ENCODE measurements at places on chromosomes 4 and X.

DNA sequence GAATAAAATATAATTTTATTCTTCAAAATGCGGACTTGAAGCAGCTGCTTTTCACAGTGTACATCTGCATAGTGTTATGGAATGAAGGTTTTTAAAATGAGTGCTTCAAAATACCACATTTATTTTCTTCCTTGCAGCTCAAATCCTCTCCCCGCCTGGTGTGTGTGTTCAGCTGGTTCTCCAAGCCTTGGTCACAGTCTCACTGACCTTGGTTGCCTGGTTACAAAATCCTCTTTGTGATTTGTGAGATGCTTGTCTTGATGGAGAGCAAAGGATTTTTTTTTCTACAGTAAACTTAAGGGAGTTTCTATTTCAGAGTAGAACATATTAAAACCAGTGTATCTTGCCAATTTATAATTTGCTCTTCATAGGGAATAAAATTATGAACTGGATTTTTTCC, 139.2 kb downstream of the PCDH18 start:
- no peak for DNase-seq

DNA sequence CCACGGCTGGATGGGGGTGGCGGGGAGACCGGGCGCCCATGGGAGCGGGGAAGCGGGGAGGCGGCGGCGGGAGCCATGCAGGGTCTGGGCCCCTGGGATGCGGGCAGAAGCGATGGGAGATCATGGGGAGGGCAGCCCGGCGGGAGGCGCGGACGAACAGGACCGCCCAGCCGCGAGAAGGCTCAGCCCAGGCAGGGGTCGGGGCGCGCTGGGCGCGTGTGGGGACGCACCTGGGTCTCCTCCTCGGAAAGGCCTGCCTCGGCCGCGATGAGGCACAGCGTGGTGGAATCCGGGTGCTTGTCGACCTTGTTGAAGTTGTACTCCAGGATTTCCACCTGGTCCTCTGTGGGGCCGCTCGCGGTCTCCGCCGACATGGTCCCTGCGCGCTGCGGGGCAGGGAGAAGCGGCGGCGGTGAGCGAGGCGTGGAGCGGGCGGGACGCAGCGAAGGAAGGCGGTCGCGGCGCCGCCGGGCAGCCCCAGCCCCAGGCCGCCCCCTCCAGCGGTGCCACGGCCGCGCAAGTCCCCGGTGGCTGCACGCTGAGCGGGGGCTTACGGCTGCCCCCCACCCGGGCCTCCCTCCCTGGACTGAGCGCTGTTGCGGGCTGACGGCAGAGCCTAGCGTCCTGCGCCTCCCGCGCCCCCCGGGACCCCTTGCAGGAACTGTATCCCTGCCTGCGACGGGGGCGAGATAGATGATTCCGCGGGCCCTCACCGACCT, 25.3 kb downstream of the HOPX start:
- DNase-seq, result peak; percentile 16

- DNase-seq, result no peak
Measured at GRCh38 chrX:39670281-39670680, 427.5 kb downstream of the BCOR start.

DNA sequence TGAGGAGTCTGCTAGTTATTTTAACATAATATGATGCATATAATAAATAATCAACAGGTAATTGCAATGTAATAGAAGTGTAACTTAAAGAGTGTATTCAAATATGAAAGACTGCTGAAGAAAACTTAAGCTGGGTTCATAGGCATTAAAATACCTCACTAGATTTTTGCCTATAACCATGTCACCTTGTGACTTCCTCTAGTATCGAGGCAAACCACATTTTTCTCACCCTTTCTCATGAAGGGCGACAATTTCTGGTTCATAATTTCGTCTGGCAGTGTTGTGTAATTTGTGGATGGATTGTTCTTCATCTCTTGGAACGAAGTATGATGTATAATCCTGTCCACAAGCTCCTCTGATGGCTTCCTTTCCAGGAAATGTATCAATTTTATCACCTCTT, 16.0 kb downstream of the SULT1E1 start:
- no peak for DNase-seq

DNA sequence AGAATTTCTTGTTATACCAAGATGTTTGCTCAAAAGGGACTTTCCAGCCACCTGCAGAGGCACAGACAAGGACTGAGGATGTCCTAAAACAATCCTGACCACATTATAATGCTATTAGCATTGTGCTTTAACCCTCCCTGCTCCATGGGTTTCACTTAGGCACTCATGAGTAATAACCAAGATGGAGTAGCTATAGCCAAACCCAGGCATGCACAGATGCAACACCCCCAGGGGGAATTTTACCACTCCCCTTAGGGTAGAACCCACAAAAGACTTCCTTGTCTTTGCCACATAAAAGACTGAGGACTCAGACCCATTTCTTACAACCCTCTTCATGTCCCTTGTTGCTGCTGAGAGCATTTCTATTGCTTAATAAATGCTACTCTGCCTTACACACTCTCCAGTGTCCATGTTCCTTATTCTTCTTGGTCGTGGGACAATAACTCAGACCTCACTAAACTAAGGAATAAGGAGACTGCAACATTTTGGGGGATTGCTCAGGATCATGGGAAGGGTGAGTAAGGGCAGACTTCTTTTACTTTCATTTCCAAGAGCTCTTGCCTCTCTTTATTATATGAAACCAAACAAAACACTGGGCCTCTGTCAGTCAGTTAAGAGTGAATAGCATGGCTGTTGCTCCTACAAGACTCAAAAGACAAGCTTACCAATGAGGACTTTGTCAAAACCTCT, 103.5 kb downstream of the TECRL start:
- no peak for DNase-seq

DNA sequence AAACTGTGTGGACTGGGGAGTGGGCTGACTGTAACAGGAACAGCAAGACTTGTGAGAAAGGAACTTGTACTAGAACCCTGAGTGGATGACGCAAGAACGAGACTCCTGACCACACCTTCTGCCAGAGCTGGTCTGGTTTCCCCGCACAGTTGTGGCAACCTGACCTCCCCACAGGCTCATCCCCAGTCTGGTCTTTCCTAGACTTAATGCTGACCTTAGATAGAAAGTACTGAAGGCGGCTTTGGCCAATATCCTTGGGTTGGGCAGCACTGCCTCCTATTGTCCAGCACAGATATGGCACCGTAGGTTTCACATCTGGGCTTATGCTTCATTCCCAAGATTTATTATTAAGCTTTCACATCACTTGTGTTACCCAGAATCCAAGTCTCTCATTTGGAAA, 137.8 kb upstream of the FRG1 start:
- no peak for DNase-seq

- no peak for DNase-seq
Measured at GRCh38 chr4:85864259-85865205, 389.6 kb downstream of the ARHGAP24 start.

DNA sequence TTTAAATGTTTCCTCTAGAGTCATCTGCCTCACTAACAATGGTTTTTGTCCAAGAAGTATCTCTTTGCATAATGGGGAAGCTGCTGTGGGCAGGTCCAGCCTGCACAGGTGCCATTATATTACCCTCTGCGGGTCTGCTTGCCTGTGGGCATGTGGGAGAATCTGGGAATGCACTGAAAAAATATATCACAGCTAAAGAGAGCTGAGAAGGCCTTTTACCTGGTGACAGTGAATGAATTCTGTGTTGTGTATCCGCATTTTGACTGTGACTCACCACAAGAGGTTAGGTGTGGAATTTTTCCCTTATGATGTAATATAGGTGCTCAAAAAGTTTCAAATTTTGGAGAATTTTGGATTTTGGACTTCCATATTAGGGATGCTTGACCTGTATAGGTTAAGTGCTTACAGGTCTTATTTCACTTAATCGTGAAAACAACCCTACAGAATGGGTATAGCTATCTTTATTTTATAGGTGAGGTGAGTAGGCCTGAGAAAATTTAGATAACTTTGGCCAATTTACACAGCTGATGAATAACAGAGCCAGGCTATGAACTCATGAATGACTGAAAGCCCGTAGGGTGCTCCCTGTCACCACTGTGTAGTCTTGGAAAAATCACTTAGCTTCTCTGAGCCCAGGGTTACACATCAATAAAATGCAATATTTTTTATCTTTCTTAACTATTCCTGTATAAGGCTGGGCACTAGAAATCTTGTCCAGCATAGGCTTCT, 198.0 kb upstream of the EPHA5 start:
- no peak for DNase-seq

DNA sequence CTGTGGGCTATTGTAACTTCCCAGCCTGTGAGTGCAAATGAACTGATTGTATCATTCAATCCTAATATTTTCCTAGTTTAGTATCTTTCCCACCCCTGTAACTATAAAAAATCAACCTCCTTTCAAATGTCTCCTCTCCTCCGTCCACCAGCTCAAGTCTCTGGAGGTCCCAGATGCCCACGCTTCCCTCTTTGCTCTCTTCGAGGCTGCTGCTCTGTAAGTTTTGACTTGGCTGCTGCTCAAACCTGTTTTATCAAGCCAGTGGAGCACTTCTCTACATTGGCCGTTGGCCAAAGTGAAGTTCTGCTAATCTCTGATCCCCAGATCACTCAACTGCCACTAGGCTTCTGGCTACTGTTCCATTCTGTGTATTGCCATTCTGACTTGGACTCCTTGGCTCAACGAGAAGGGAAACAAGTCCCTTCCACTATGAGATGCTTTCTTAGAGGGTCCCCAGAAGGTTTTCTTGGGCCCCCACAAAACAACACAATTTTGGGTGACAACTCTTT, 60.7 kb upstream of the RAPGEF2 start:
- DNase-seq, result no peak

DNA sequence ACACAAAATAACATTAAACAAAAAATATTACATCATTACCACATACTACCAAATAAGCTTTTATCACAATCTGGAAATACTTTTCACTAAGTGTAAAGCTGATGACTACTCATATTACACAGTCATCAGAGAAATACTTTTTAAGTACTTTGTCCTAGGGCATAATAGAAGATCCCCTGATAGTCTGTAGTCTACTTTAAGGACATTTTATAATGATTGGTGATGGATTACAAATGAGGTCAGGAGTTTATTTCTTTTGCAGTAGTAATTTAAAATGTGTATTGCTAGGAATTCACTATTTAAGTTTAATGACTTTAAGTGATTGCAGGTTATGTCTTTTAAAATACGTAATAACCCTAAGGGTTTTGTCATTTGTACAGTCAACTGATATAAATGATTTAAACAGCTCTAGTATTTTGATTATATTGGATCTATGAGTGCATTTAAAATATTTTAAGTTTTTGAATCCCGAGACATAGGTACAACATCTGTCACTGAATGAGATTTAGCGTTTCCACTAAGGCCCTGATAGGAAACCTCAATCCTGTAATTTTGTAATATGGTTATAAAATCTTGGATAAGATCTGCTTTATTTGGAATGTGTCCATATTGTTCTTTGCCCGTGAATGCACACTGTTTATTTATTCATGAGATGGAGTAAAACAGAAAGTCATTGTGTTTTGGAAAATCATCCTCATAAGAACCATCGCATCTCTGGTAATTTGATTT, 189.5 kb downstream of the ARAP2 start:
- no peak for DNase-seq

DNA sequence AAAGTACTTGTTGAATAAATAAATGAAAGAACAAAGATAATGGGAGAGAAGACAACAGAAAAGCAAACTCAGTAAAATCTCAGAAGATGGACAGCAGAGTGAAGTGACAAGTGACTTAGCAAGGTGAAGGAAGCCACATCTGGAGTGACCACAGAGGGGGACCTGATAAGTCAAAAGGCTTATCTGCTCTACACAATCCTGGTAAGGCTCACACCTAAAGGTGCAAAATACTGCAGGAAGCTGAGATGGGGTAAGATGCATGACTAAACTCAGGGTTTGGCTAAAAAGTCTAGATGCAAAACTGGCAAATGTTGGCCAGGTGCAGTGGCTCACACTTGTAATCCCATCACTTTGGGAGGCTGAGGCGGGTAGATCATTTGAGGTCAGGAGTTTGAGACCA, 22.2 kb downstream of the TRMT2B start:
- no peak for DNase-seq

GRCh38 chrX:13046141-13046855, 1.9 kb upstream of the FAM9C start:
- no peak for DNase-seq

- no peak for DNase-seq
Measured at GRCh38 chr4:7256984-7257810, 64.9 kb downstream of the SORCS2 start.

Data from hypothalamus (tissue), 51 donors.